ENCODE measurements at places on chromosomes 7 and 10. TPM values are rescaled to one million over a fixed set of nuclear protein-coding genes. Genes with fewer than 3 reads are reported as not detected.

METTL2B gene
- total RNA-seq, result 36.9 TPM

TMEM196 gene
- total RNA-seq, result 0.55 TPM

NME8 gene
- total RNA-seq, result 0.67 TPM

DMTF1 gene
- 180 TPM for total RNA-seq

DNTT gene
- total RNA-seq, result not detected

ZNF804B gene
- total RNA-seq, result not detected

WNT2 gene
- total RNA-seq, result 0.33 TPM

SFMBT2 gene
- 9.1 TPM for total RNA-seq

CYP3A4 gene
- total RNA-seq, result not detected

NEUROD6 gene
- total RNA-seq, result not detected

CCDC146 gene
- total RNA-seq, result 14.8 TPM

LRRD1 gene
- 0.31 TPM for total RNA-seq

FEZF1 gene
- total RNA-seq, result not detected

IGFBP3 gene
- total RNA-seq, result 10.3 TPM

LIPF gene
- total RNA-seq, result not detected

HDAC9 gene
- total RNA-seq, result 3.6 TPM

TRPV5 gene
- total RNA-seq, result 0.13 TPM

KAZALD1 gene
- 1.3 TPM for total RNA-seq

AMPH gene
- 1.9 TPM for total RNA-seq

MYO1G gene
- total RNA-seq, result 0.67 TPM

RHOBTB1 gene
- total RNA-seq, result 23.8 TPM

RAPGEF5 gene
- 9.7 TPM for total RNA-seq

XRCC2 gene
- total RNA-seq, result 12.2 TPM

HOXA7 gene
- total RNA-seq, result 1.5 TPM

All from progenitor cell of endocrine pancreas (in vitro differentiated cells).